ENCODE measurements at places on chromosomes 13 and 19.
A peak's percentile ranks its signal among the peaks of the same experiment; 100 is the strongest.

GRCh38 chr19:29260477-29261317 is 47.7 kb upstream of the UQCRFS1 start:
- no peak for DNase-seq

DNA sequence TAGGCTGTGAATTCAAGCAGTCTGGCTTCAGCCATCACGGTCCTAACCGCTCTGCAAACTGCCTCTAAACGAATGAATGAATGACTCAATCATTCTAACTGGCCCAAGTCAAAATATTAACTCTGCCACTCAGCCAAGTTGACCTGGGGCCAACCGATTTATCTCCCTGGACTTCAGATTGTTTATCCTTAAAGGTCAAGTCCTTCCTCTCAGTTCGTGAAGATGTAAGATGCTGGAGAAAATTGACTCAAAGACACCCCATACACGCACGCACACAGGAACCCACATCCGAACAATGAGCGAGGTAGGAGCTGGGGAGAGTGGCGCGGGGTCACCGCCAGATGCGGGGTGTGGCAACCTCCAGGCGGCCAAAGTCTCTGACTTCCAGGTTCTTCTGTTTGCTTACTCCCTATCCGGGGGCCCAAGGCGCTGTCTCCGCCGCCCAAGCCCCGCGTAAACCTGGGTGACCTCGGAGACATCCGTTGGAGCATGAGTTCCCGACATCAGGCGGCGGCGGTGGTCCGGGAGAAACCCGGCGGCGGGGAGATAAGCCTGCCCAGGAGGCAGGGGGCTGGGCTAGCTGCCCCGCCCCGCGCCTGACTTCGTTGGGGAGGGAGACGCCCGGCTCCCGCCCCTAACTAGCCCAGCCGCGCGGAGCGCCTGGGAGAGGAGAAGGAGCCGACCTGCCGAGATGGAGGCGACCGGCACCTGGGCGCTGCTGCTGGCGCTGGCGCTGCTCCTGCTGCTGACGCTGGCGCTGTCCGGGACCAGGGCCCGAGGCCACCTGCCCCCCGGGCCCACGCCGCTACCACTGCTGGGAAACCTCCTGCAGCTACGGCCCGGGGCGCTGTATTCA is at the start of gene CYP2S1:
TSS of gene CYP2S1 (plus strand) at position 646 of the 856 bp plus-strand sequence. CDS start at position 692, 46 bp downstream.
- DNase-seq = no peak

DNA sequence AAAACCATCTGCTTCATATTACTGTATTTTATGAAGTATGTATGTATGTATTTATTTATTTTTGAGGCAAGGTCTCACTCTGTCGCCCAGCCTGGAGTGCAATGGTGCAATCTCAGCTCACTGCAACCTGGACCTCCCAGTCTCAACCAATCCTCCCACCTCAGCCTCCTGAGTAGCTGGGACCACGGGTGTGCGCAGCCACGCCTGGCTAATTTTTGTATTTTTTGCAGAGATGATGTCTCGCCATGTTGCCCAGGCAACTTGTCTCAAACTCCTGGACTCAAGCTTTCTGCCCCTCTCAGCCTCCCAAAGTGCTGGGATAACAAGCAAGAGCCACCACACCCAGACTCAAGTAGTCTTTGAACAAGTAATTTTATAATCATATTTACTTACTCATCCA is 5.5 kb downstream of the KATNAL1 start:
- DNase-seq = no peak

GRCh38 chr19:7152568-7152967 is 83.1 kb downstream of the ZNF557 start:
- DNase-seq = no peak

DNA sequence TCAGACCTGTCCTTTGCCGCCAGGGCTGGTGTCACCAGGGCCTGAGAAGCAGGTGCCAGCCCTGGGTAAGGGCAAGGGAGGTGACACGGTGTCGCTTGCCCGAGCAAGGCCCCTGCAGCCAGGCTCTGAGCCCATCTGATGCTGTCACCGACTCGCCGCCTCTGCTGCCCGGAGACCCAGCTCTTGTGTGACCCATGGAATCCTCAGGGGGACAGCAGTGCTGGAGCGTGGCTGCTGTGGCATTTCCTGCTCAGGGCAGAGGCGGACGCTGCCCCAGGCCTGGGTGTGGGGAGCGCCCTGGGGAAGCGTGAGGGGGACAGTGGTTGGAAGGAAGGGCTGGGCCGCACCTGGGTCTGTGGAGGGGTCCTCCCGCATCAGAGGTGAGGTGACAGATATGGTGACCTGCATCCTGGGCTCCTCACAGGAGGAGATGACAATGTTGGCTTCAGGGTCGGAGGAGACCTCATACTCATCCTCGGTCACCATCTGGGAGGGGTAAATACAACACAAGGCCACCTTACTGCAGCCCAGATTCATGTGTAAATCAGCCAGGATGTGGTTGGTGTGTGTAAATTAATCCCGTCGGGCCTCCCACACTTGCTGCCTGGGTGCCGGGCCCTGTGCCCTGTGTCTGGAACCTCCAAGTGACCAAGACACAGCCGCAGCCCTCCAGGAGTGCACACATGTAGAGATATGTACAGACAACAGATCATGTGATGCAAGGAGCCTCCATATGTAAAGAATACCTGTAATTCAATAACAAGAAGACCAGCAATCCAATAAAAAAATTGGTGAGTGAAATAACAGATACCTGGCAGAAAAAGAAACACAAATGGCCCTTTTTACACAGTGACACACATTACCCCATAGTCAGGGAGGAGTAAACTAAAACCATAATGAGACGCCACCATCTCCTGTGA is 27.6 kb upstream of the MATK start:
- DNase-seq = no peak

DNA sequence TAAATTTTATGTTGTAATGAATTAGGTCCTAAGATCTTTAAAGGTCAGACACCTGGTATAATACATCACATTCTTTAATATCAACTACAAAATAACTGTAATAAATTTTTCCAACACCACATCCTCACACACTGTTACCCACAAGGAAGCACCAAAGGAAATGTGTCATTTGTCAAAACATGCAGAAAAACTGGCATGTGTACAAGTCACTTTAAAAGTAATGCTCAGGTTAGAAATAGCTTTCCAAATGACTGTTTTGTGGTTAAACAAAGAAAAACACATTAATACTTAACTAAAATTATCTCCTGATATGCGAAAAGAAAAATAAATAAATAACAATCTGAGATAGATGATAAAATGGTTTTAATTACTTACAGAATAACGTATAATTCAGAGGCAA is 74.7 kb downstream of the MZT1 start:
- peak; percentile 55 for DNase-seq

GRCh38 chr13:42405665-42406390 is 133.9 kb downstream of the AKAP11 start:
- peak; percentile 2 for DNase-seq

DNA sequence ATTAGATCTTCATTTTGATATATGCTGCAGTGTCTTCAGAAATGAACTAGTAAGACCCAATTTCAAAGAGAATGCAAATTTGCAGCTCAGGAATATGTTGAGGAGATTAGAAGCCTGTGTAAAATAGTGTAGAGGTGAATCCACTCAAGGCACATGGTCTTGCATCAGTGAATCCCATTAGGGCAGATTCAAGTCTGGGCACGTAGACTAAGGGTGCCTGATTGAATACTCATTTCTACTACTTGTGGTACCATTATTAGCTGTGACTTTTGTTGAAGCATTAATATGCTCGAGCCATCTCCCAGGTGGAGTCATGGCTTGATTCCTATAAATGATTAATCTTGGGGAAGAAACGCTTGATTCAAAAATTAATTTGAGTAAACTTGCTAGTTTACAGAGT is 129.4 kb downstream of the AKAP11 start:
- DNase-seq = no peak

DNA sequence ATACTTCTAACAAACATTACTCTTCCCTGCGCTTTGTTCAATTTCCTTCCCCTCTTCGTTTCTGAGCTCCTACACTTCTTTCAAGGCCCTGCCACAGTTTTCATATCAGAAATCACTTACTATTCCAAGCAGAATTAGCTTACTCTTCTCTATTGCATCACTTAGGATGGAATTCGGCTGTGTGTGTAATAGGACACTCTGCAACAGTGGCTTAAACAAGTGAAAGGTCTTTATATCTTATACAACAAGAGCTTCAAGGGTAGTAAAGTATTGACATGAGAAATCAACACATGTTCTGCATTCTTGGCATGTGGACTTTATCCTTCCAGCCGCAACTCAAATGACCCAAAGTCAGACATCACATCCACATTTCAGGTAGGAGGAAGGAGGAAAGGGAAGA is 279.6 kb downstream of the PCDH20 start:
- DNase-seq = no peak

- DNase-seq = no peak
These were observed 5.1 kb downstream of the GAMT start for GRCh38 chr19:1396019-1396767.

DNA sequence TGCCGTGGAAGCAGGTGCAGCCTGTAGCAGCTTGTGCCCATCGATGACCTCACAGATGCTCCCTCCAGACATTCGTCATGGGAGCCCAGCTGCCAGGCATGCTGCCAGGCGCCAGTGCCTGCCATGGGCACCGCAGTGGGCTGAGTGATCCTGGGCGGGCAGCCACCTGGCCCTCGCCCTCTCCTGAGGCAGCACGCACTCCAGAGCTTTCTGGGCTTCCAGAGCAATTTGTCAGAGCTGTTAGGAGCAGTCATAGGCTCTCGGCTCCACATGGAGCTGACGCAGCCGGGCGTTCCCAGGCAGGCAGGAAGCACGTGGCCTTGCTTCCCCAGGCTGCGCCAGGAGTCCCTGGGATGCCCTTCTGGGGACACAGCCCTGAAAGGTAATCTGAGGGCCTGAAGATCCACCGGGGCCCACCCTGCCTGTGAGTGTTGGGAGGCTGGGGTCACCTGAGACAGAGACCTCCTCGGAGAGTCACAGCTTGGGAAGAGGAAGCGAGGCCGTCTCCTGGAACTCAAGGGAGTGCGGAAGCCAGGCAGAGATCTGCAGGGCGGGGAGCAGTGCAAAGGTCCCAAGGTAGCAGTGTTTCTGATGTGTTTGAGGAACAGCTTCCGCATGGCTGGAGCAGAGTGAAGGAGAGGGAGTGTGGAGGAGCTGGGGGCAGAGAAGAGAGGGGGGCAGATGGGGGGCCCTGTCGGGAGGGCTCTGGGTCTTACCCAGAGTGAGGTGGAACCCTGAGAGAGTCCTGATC is 50.6 kb downstream of the DPF1 start:
- peak; percentile 78 for DNase-seq

DNA sequence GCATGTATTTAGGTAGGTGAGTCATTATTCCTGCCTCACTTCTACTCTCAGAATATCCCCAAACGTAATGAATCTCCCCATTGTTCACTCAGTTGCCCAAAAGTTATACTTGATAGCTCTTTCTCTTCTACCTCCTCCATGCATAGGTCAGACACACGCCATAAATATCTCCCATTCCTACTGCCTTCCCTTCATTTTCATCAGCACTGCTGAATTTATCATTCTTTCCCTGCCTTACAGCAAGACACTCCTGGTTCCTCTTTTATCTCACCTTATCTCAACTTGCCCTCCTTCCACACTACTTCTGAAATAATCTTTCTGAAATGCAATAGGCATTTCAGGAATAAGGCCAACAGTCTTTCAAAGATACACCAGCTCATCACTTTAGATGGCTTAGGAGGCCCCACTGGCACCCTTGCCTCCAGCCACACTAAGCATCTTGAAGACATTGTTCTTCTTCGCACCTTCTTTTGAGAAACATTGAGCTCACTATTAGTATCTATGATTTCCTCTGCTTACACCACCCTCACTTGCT is 333.9 kb downstream of the MYO16 start:
- DNase-seq = no peak

DNA sequence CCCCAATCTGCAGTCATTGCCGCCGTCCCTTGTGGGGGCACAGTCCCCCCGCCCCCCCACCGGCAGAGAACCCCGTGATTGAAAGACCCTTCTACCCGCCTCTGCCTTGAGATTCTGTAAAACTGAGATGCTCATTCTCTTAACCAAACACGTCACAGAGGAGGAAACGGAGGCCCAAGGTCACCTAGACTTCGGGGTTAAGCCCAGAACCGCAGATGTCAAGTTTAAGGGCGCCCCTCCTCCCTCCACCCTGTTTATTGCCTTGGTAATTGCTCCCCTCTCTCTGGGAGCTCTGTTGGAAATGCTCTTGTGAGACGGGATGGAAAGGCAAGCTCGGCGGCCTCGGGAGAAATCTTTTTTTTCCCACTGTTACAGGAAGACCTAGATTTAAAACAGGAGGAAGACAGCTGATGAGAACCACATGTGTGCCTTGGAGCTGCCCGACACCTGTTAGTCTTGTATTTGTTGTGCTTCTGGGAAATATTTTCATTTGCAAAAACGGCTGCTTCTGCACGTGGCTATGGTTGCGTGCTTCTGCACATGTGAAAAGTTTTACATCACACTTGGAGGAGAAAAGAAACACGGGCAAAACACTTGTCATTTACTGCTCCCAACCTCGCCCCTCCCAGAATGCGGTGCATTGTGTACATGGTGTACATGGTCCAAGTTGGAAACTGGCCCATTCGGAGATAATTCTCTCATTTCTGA is 1.1 kb upstream of the MED26 start:
- no peak for DNase-seq

- DNase-seq = no peak
These were observed 21.8 kb downstream of the POLR1D start for GRCh38 chr13:27643334-27644132.

DNA sequence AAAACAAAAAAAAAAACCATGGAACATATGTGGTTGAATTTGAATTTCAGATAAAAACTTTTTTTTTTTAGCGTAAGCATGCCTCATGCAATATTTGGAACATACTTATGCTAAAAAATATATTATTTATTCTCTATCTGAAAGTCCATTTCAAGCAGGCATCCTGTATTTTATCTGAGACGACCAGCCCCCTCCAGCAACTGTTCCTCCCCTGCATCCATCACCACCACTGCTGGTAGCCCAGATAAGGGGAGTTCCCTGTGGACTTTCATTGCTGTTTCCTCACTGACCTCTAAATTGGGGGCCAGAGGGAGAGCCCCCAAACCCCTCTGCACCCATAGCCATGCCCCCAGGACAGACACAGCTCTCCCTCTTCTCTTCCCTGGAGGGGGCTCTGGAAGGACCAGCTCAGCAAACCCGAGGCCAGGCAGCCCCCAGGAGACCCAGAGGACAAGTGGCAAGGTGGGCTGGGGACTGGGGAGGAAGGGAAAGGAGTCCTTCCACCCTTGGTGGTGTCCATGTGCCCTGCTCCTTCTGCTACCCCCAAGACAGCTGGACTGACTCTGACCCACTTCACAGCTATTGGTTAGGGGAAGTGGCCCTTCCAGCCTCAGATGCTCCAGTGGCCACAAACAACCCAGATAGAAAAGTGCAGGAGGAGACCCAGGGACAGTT is 6.6 kb upstream of the SIGLEC12 start:
- DNase-seq = no peak

- no peak for DNase-seq
These were observed 384.6 kb downstream of the FGF14 start for GRCh38 chr13:102017248-102017647.

Measured in astrocyte (in vitro differentiated cells and primary cell).